ENCODE measurements at places on chromosomes 12 and 14.

GRCh38 chr12:53051058-53051880 lies 1.4 kb downstream of the TNS2 start:
- peak; percentile 62 for DNase-seq

- no peak for DNase-seq
Measured at GRCh38 chr12:108607981-108608600, 10.2 kb upstream of the TMEM119 start.

- DNase-seq, result no peak
Measured at GRCh38 chr12:58657190-58657589, 263.1 kb downstream of the LRIG3 start.

GRCh38 chr12:6852651-6853354 lies 853 bp downstream of the USP5 start:
- peak; percentile 24 for DNase-seq

- DNase-seq, result no peak
Measured at GRCh38 chr14:63209160-63209559, 4.9 kb downstream of the RHOJ start.

GRCh38 chr14:42460673-42461072 lies 854.0 kb downstream of the LRFN5 start:
- DNase-seq, result no peak

DNA sequence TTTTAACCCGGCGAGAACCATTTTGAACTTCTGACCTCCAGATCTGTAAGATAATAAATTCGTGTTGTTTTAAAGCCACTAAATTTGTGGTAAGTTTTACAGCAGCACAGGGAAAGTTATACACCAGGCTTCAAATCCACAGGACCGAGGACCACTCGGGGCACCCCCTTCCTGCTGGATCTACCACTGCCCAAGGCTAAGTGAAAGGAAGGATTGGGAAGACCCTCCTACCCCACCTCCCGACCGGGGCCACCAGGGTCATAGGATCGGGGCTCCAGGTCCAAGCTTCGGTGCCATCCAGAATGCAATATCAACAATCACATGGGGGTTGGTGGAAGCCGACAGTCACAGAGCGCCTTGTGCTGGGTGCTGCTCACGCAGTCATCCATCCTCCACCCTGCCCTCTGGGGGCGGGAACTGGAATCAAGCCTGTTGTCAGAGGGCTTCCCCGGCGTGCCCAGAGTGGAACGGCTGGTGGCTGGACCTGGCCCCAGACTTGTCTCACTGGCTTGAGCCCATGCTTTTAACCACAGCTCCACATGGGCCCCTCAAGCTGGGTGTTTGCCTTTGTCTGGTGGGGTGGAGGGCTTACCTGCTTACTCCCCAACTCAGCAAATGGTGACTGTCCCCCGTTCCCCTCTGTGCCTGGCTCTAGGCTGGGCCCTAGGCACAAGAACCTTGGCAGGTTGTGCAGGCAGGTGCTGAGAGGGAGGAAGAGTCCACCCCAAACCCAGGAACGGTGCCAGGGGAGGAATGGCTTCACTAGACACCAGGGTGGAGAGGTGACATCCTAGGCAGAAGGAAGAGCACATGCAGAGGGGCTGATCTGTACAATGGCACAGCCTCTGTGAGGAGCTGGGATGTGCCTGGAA lies 180.3 kb upstream of the RTL1 start:
- DNase-seq, result no peak

DNA sequence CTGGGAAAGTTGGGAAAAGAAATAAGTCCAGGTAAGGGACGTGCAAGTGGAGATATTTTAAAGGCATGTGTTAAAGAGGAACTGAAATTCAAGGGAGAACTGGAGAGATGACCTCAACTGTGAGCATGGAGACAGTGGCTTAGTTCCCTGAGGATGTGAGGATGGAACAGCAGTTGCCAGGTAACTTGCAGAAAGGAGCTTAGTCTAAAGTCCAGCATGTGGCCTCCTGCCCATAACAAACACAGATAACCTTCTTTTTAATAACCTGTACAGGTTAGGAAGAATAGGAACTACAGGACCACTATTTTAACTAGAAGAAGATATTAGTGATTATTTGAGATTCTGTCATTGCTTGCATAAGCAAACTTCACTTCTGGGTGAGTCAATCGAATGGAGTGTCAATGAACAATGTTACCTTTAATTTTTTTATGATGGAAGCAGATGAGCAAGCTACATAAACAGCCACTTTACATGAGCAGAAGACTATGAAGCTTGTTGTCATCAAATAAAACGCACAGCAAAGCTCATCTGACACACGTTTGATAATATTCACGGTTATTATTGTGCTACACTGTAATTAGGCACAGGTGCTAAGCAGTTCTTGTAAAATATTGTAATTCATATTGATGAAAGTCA lies 291.7 kb upstream of the DDHD1 start:
- DNase-seq, result no peak

DNA sequence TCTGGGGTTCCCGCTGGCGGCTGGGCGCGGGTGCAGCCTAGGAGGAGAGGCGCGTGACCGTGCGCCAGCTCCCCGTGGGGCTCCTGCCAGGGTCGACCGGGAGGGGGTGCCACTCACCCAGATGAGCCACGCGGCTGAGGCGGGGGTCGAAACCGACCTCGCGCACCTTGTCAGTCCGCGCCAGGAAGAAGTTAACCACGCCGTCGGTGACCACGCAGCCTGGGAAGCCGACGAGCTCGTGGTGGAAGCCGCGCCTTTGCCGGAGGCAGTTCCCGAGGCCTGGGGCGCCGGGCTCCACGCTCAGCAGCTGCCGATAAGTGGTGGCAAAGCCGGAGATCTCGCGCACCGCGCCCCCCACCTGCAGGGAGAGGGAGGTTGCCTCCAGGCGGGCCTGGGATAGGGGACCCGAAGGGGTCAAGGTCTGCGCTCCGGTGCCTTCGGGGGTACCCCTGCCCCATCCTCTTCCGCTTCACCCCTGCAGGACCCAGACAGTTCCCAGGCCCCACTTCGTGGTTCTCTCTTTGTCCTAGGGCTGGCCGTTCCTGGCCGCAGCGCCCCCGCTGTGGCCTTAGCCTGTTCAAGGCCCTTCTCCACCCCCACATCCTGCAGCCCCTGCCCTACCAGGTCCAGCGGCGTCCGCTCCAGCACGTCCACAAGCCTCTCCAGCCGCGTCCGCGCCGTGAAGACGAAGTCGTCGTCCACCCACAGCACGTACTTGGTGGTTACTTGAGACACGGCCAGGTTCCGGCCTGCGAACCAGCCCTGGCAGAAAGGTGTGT lies 5.3 kb downstream of the B4GALNT1 start:
- no peak for DNase-seq

DNA sequence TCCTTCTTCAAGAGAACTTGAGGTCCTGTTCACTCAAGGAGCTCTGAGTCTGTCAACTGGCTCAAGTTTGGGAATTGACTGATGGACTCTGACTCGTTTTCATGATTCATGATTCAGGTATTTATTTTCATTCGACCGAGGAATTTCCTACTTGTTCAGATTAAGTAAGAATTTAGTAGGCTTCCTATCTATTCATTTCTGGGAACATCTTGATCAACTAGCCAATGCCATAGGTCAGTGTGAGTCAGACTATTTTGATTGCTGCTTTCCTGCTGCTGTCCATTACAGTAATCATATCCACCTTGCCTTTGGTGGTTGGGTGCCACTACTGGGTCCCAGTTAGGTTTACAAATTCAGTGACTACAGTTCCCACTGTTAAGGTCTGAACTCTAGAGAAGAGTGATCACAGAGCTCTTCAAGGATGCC lies 6.1 kb downstream of the FAM186A start:
- DNase-seq, result no peak

DNA sequence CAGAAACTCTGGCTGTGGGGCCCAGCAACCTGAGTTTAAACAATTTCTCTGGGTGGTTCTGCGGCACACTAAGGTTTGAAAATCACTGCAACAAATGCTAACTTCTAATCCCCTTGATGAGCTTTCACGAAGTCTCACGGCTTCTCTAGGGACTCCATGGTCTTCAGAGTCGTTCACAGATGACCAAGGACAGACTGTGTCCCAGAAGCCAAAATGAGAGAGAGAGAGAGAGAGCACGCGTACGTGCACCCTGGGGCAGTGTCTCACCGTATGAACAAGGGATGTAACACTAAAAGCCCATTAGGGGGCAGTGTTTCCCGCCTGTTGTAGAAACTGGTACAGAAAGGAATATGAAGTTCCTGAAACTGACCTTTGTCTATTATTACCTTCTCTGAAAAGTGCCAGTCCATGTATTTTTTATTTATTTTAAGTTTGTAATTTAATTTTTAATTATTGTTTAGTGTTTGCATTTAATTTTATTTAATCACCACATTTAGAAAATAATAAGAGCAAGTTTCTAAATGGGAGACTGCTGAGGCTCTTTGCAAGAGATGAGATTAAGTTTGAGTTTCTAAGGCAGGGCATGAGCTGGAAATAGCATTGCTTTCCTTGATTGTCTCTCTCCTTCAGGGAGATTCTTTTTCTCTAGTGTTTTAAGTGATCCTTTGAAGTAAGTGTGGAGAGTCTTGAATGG lies 3.4 kb downstream of the APOLD1 start:
- peak; percentile 59 for DNase-seq

GRCh38 chr12:29580971-29581370 lies 83.5 kb upstream of the OVCH1 start:
- no peak for DNase-seq

GRCh38 chr12:1131811-1132224 lies 140.8 kb downstream of the ERC1 start:
- DNase-seq, result no peak

GRCh38 chr12:2346416-2346815 lies 293.6 kb downstream of the CACNA1C start:
- no peak for DNase-seq

- no peak for DNase-seq
Measured at GRCh38 chr12:50611021-50611744, 106.4 kb downstream of the DIP2B start.

DNA sequence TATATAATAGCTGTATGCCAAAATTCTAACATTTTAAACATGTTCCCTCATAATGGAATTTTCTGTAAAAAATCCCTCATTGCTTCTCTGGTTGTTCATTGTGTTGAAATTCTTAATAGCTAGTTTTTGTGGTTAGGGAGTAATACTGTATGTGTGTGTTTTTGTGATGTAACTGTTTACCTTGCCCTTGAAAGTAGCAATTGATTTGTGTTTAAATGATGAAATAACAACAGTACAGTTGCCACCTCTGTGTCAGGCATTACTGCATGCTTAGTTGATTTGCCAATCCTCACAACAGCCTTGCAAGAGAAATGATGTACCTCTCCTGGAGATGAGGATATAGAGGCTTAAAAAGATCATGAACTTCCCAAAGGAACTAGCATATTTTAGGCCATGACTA lies 94.9 kb downstream of the DAAM1 start:
- no peak for DNase-seq

GRCh38 chr14:104494483-104494882 lies 85.1 kb upstream of the C14orf180 start:
- no peak for DNase-seq

GRCh38 chr12:24719293-24719721 lies 229.6 kb downstream of the BCAT1 start:
- DNase-seq, result no peak
